ENCODE measurements at places on chromosomes 2 and 18.

GRCh38 chr2:241951316-241951700 lies 81.8 kb downstream of the RTP5 start:
- no peak for DNase-seq

GRCh38 chr2:183284606-183285005 lies 160.4 kb downstream of the NUP35 start:
- no peak for DNase-seq

- DNase-seq = no peak
These were observed 25.6 kb downstream of the CYB5A start for GRCh38 chr18:74266161-74266560.

DNA sequence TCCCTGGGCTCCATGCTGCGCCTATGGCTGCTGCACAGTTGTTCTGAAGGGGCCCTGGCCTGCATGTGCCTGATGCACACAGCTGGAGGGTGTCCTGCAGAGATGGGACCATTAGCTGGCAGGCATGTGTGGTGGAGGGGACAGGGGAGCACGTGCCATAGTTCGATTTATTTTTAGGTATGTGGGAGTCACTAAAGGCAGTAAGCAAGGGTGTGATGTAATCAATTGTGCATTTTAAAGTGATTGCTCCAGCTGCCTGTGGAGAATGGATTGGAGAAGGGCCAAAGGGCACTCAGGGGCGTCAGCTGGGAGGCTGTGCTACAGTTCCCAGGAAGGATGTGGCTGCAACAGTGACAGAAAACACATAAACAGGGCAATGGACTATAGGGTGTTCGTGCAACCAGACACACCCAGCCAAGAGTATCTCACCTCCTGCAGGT lies 205.1 kb downstream of the ARL4C start:
- peak; percentile 39 for DNase-seq

DNA sequence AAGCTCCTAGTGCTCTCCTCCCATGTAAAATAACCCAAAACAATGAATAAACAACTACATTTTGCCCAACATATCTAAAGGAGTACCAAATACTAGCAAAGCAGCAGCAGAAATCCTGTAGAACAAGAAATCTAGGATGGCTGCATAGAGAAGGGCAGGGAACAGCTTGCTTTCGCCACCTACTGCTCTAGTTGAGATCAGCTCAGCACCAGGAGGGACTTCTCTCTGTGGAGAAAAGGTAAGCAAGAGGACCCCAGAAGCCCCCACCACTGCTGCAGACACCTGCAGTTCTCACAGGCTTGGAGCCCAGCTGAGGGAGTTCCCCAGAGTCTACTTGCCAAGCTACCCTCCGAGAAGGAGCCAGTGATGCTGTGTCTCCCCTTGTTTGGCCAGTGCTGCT lies 243.0 kb upstream of the CHST9 start:
- DNase-seq = no peak

DNA sequence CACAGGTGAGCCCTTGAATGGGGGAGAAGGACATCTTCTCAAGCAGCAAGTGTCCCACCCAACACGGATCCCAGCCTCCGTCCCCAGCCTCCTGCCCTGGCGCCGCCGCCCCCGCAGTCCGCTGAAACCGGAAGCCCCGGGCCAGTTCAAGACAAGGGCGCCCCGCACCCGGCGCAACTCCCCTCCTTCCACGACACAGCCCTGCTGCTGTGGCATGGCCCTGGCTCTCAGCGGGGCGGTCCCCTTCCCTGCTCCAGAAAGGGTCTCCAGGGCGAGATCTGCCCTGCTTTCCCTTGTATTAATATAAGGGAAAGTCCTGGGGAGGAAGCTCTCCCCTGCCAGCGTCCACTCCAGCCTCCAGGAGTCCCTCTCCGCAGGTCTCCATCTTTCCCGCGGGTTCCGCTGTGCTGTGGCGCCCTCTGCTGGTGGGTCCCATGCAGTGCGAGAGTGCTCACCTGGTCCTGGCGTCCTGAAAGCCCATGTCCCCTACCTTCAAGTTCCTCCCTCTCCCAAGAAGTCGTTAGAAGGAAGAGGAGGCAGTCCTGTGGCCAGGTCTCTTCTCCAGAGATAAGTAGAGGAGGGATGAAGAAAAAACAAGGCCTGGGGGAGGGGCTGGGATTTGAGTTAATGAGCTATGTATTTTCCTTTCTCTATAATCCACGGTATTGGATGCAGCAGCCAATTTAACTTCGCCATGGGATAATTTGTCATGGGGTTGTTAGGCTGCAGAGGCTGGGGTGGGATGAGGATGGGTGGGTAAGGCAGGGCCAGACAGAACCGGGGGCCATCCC lies 176.0 kb downstream of the SMAD2 start:
- DNase-seq = peak; percentile 55

DNA sequence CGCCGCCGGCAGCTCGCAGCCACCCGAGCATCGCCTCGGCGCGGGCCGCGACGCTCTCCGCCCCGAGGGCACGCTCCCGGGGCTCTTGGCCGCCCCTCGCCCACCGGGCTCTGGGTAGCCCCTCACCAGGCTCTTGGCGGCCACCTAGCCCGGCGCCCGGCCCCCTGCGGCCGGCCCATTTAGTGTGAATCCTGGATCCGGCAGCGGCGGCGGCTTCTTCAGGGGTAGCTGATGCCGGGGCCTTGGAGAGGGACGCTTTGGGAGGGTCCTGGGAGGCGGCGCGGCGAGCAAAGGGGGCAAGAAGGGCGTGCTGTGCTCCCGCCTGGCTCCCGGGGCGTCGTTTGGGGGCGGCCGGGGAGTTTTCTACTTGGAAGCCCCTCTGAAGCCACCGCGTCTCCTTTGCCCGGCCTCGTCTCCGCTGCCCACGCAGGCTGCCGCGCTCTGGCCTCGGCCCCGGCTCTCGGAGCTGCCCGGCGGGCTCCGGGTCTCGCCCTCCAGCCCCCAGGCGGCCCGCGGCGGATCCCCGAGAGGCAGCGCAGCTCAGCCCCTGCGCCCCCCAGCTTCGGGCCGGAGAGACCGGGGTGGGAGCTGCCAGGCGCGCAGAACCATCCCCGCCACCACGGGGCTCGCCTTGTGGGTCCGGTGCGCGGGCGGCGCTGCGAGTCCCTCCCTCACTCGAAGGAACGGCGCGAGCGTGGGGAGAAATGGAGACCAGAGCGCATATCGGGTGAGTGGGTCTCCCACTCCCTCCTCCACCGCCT lies 509 bp downstream of the PIEZO2 start:
- DNase-seq = no peak

- no peak for DNase-seq
These were observed 52.5 kb upstream of the NABP1 start for GRCh38 chr2:191625446-191625845.

DNA sequence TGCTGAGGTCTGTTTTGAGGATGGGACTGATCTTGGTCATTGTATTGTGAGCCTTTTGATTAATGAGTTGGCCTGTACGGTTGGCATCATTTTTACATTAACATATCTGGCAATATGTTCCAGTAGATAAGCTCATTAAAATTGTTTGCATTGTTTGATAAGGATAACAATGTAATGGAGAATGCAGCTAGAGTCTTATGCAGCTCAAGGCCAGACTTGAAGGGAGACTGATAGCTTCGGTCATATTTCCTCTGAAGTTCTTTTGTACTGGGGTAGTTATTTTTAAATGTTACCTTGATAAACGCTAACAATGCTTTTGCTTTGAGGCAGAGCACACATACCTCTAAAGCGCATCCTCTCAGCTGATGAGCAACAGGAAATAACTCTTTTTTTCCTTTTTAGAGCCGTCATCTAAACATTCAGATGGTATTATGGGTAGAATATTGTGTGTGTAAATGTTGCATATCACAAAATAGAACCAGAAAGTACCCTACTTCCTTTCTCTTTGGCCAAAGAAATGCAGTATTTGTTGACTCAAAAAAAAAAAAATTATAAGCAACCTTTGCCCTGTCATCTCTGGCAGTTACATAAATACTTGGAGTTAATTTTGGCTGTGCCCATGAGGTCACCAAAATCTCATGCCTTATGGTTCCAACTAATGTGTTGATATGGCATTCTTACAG lies 1.3 kb downstream of the MAPRE2 start:
- DNase-seq = no peak

DNA sequence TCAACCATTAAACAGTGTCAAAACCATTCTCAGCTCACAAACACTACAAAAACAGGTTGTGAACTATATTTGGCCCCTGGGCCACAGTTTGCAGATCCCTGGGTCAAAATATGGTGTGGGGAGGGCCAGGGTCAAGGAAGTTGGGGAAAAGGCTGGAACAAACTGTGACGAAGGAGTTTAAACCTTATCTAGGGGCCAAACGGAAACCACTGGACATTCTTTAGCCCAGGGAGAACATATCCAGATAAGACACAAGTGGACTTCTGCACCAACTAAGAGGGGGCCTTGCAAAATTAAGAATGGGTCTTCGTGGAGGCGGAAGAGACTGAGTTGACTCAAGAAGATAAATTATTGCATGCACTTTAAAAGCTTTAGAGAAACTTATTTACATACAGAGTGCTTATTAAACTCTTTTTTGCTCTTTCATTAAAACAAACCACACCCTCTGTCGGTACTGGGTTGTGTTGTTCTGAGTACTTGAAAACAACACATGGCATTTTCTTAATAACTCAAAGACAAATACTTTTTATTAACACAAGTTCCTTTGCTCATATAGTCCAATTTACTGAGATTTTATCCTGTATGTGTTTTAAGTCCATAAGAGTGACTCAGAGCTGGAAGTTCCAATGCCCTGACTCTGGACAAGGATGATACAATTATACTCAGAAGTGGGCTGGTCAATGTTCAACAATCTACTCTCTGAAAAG lies 5.3 kb upstream of the ASAP2 start:
- no peak for DNase-seq

- no peak for DNase-seq
These were observed 1.9 kb downstream of the LIMS2 start for GRCh38 chr2:127673291-127674069.

DNA sequence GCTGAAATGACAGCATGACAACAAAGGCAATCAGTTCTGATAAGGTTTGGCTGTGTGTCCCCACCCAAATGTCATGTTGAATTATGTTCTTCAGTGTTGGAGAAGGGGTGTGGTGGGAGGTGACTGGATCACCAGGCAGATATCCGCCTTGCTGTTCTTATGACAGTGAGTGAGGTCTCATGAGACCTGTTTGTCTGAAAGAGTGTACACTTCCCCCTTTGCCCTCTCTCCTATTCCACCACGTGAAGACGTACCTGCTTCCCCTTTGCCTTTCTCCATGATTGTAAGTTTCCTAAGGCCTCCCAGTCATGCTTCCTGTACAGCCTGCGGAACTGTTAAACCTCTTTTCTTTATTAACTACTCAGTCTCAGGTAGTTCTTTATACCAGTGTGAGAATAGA lies 553.0 kb downstream of the DCDC2C start:
- no peak for DNase-seq

GRCh38 chr2:177314722-177315264 lies 50.3 kb upstream of the NFE2L2 start:
- DNase-seq = no peak

DNA sequence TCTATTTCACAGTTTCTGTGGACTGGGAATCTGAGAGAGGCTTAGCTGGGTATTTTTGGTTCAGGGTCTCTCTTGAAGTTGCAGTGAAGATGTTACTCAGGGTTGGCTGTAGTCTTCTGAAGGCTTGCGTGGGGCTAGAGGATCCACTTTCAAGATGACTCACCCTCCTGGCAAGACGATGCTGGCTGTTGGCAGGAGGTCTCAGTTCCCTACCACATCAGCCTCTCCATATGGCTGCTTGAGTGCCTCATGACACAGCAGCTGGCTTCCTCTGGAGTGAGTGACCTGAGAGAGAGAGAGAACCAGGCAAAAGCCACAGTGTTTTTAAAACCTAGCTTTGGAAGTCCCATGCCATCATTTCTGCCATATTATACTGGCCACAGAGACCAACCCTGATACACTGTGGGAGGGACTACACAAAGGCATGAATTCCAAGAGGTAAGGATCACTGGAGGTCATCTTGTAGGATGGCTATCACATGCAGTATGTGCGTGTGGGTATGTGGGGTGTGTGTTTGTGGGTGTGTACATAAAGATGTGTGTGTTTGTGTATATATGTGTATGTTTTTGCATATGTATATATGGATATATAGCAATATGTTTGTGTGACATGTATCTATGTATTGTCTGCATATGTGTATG lies 25.1 kb downstream of the DNPEP start:
- no peak for DNase-seq

DNA sequence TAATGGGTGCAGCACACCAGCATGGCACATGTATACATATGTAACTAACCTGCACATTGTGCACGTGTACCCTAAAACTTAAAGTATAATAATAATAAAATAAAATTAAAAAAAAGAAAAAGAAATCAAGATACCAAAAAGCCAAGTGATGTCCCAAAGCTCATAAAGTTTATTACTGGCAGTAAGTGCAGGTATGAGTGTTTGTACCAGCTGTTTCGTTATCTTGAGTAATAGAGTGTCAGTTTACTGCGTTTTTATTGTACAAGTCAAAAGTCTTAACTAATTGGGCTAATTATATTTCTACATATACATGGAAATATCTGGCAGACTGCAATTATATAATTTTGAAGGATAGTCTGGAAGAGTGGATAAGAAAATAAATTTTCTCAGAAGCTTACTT lies 41.8 kb downstream of the MFSD6 start:
- no peak for DNase-seq

- no peak for DNase-seq
These were observed 34.2 kb downstream of the TRAPPC12 start for GRCh38 chr2:3413697-3414096.

GRCh38 chr2:216789081-216789480 lies 70.8 kb downstream of the TNP1 start:
- no peak for DNase-seq

- DNase-seq = no peak
These were observed 205.9 kb downstream of the MYO1B start for GRCh38 chr2:191451116-191451515.

DNA sequence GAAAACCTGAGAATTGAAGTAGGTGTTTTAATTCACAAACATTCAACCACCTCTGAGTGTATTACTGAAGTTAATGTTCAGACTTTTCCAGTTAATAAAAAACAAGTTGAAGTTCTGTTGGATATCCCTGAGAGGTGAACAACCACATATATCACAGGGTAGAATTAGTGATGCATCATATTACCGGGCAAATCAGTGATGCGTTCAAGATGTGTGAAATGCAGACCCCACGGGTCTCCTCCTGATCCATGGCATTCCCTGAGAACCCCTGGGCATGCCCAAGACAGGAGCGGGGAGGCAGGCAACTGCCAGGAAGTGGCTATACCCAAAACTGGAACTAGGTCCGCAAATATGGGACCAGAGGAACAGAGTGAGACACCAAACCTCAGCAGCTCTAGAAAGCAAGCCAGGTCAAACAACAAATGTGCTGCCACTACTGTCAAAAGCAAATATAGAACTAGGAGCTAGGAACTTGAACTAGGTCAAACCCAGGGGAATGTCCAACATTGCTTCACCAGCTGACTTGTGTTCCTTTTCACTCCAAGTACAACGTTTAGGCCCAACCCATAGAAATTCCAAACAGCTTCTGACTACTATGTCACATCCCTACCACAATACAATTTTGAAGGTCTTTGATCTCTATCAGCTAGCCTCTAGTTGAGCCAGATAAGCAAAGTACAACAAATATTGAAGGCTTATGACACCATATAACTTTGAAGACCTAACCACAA lies 20.2 kb downstream of the PSTPIP2 start:
- DNase-seq = no peak

DNA sequence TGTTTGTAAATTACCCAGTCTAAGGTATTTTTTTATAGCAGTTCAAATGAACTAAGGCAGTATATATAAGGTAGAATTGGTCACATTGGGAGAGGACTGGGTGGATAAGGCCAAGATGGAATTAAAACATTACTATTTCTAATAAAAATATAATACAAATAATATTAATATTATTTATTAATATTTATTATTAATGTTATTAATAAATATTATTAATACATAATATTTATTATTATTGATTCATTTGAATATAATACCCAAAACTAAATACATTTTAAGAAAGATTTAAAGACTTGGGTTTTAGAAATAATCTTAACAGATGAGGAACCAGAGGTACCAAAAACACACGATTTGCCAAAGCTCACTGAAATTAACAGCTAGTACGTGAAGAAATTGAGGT lies 30.5 kb upstream of the MC2R start:
- no peak for DNase-seq

All from stimulated activated naive CD8-positive, alpha-beta T cell treated with anti-CD3 and anti-CD28 coated beads, Interleukin-15, amount 100 ng/mL, for 72 hours (primary cell).